ENCODE measurements at places on chromosomes 5 and 9.

- DNase-seq = no peak
Observed at GRCh38 chr5:107774316-107774715, 103.6 kb upstream of the EFNA5 start.

GRCh38 chr9:34665381-34666250, 3.2 kb upstream of the CCL27 start:
- DNase-seq = peak; percentile 93

DNA sequence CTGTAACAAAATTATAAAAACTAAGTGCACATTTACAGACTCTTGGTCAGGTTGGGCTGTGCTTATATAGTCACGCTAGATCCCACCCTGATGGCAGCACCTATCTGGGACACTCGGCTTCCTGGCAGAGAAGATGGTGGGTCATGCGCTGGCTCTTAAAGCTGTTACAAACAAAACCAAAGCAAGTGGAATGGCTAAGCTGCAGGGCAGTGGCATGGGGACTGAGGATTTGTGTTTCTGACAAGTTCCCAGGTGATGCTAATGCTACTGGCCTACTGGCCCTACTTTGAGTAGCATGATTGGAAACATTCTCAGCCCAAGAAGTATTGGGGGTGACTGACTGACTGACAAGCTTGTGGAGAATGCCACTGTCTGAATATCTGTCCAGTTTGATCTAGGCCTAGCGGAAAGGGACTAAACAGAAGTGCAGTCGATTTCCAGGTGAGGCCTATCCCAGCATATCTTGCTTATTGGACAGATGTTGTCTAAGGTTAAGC, 8.3 kb downstream of the BTF3 start:
- no peak for DNase-seq

DNA sequence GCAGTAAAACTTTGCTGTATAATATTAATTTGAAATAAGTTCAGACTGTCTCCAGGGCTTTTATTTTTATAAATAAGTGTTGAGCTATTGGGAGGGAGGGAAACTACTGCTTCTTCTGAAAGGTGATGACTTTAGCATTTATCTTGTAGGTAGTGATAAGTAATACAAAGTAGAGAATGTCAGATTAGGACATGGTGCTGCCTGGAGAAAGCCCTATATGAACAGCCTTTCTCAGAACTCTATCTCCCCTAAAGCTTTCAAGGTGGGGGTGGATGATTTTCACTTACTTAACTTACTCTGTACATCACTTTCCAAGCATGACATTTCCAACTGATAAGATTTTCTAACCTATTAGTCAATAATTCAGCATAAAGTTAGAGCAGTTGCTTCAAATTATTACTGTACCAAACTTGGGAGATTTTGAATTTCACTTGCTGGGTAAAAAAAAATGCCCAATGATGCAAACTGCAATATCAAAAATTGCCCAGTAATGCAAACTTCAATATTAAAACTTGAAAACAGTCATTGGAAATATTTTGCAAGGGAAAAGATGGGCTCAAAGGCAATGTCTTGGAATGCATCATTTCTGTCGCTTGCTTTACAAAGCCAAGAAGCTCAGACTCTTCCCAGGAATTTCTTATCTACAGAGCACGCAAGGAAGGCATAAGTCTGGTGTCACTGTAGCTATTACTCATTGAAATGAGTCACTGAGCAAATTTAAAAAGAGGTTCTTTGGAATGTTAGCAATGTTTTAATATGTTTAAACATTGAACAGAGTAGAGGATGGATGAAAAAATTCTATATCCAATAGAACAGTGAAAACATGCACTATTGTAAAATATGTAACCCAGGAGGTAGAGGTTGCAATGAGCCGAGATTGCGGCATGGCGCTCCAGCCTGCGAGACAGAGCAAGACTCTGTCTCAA, 569.5 kb downstream of the PSAT1 start:
- no peak for DNase-seq

GRCh38 chr9:134210908-134211810, 46.8 kb upstream of the RNU6ATAC start:
- DNase-seq = no peak

DNA sequence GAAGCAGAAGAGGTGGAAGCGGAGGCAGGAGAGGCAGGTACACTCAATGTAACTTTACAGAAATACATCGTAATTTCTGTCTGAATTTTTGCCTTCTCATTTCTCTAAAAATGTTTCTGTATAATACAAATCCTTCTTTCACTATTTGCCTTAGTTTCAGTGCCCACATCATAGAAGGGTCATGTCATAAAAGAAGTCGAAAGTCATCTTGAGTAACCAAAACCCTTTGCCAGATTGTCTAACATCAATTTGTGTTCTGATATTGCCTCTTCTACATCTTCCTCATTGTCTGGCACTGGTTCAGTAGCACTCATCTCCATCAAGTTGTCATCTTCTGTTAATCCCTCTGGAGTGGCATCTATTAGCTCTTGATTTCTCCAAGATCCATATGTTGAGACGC, 6.2 kb upstream of the CYFIP2 start:
- no peak for DNase-seq

GRCh38 chr5:173238312-173239232, 3.6 kb upstream of the NKX2-5 start:
- DNase-seq = no peak

- no peak for DNase-seq
Observed at GRCh38 chr5:56480078-56480704, 247.1 kb upstream of the ANKRD55 start.

DNA sequence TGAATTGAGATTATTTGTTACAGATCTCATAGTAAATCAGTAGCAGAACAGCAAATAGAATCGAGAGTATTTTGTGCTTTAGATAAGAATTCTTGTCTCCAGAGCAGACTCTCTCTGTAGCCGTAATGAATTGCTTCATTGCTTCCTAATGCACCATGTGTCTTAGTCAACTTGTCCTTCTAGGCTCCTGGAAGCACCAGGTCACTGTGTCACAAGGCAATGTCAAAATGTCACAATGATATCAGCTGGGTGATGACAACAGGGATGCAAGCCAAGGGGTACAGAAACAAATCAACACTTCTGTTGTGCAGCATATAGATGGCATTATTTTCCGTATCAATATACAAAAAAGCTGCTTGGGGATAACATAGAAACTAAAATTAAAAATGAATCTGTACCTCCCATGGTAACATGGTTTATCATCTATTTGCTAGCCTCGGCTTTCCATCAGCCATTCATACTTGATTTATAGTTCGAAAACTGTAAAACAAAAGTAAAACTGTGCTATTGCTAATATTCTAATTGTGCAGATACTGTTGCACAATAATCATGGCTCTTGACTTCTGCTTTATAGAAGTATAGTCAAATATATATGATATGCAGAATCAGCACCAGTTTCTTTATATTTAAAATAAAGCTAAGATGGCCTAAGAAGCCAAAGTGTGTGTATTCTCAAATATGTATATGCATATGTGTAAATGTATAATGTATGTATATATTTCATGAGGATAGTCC, 435.9 kb upstream of the TLE4 start:
- DNase-seq = peak; percentile 67

- DNase-seq = no peak
Observed at GRCh38 chr5:155753943-155754581, 572.9 kb upstream of the SGCD start.

DNA sequence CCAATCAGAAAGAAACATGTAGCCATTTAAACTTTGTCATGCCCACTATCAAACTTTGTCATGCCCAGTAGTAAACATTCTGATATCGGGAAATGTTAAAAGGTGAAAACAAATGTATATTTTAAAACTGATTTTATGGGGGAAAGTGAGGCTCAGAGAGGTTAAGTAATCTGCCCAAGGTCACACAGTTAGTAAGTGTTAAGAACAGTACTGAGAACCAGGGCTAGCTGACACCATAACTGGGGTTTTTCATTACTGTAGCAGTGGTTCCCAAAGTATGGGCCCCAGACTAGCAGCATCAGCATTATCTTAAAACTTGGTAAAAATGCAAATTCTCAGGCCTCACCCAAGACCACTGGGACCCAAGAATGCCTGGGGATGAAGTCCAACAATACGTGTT, 9.9 kb upstream of the FRRS1L start:
- DNase-seq = no peak

GRCh38 chr9:38360839-38361472, 31.5 kb upstream of the ALDH1B1 start:
- DNase-seq = no peak

DNA sequence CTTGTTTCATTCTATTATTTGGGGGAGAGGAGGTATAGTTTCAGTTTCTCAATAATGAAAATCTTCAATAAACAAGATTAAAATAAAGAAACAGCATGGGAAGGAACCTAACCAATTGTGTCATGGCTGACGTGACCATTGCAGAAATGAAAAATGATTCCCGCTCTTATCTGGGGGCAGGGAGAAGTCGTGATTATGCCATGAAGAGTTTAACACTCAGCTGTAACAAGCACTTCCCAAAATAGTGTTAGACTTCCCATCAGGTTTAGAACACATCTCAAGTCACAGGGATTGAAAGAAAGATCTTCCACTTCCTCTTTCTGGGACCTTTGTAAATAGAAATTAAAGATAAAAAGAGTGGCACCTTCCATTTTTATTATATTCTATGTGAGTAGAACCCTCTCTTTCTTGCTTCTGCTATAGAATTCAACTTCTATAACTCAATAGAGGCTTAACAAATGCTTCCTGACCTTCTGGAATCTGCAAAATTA, 122.2 kb downstream of the TRPM6 start:
- DNase-seq = peak; percentile 53

DNA sequence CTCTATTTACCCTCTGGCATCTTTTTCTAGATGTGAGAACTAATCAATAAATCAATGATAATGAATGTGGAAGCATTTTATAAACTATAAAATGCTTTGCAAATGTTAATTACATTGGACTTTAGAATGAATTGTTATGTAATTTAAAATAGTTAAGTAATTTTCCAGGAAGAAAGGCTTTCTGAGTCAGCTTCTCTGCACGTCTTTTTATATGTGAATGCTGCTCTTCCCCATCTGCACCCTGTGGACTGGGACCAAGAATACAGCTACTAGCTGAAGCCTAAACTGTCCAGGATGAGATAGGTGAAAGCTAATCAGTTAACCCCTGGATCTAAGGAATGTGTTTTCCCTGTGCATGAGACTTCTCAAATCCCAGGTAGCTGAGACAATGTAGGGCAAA, 292.9 kb downstream of the NR3C1 start:
- peak; percentile 39 for DNase-seq

- DNase-seq = no peak
Observed at GRCh38 chr5:74502479-74502950, 138.0 kb downstream of the ENC1 start.

DNA sequence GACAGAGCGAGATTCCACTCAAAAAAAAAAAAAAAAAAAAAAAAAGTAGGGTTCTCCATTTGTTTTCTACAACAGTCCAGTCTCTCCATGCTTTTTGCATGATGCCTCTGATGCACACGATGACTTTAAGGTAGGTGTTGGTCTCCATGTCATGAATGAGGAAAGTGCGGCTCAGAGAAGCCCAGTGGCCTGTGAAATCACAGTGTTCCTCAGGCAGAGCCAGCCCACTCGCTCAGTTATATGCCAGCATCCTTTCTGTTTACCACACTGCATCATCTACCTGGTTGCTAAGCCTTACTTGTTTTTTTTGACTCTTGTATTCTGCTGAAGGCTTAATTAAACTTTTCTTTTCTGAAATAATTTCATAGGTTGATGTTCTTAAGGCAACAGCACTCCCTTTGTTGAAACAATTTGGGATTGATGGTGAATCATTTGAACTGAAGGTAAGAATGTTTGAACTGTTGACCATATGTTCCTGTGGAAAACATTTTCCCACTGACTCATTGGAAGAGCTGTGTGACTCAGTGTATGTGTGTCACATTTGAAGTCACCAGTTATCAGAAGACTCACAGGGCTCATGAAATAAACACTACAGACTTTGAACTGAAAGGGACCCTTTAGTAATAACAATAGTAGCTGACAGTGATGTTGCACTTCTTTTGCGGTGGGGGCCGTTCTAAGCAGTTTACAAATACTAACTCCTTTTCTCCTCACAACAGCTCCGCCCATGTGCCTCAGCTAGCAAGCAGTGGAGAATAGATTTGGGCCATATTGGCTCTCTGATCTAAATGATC, 40.2 kb downstream of the RCL1 start:
- peak; percentile 67 for DNase-seq

GRCh38 chr5:61307611-61308010, 24.4 kb upstream of the ZSWIM6 start:
- no peak for DNase-seq

- DNase-seq = peak; percentile 78
Observed at GRCh38 chr5:50711280-50711679, 44.8 kb downstream of the PARP8 start.

DNA sequence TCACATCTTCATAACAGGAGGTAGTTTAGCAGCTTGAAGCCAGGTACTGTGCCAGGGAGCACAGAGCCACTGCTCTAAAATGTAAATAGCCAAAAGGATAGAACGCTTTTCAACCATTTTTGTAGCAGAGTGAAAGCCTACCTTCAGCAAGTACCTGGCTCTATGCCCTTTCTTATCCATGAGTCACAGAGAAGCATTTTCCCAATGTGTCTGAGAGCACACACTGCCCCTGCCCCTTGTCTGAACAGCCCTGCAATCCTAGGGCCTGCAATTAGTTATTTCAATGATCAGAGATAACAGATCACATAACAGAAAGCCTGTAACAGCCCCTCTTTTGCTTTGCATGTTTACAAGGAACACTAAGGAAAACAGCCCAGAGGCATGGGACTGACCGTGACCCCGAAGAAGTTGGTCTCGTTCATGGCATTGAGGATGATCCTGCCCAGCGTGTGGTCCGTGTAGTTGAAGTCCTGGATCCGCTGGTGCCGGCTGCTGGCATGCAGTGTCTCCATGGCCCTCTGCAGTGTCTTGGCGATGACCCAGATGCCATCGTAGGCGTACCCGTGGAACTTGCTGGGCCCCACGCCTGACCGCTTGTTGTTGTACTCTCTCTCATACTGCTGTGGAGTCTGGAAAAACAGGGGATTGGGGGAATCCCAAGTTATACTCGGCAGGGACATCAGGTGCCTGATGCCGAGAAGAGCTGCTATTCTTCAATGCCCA, 198.3 kb upstream of the TBC1D2 start:
- no peak for DNase-seq

- DNase-seq = no peak
Observed at GRCh38 chr5:157214861-157215513, 34.3 kb downstream of the ITK start.

DNA sequence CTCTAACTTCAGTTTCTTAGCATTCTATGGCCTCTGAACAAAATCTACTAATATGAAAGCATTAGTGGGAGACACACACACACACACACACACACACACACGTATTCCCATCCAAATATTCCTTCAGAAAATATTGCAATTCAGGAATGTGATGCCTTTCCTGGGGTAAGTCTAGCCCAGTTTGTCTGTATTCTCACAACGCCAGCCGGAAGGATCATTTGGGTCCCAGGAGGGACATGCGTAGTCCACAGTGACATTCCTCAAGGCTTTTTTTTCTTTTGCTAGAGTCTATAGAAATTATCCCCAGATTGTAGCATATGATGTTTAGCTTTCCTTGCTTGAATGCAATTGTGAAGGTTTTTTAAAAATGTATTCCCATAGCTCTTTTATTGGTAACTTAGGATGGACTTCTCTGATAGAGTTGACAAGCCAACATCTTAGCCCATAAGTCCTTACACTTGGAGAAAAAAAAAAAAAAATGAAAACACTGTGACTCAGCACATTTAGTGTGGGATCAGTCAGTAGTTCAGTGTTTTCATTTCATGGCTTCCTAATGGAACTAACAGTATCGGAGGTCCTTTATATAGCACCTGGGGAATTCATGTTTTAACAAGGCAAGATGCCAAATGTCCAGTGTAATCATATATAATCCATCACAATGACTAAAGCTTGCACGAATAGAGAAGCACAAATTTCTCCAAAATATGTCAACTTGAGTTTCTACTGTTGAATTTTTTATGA, 316.5 kb downstream of the DIRAS2 start:
- DNase-seq = no peak

All from suppressor macrophage treated with lipopolysaccharide for 4 hours (primary cell).